Stimulated activated CD8-positive, alpha-beta memory T cell treated with anti-CD3 and anti-CD28 coated beads, Interleukin-7, amount 100 ng/mL, for 1 hour (primary cell): ENCODE measurements at places on chromosomes 7 and 10.

- DNase-seq: no peak
Observed at GRCh38 chr7:78709658-78710057, 743.8 kb downstream of the MAGI2 start.

- DNase-seq: no peak
Observed at GRCh38 chr10:61067671-61068336, 123.8 kb upstream of the RHOBTB1 start.

GRCh38 chr7:84904561-84904960 lies 282.3 kb downstream of the SEMA3D start:
- DNase-seq: no peak

GRCh38 chr10:22369434-22370072 lies 24.3 kb downstream of the SPAG6 start:
- DNase-seq: no peak

GRCh38 chr7:44631458-44632115 lies 25.2 kb downstream of the OGDH start:
- DNase-seq: no peak

GRCh38 chr10:57294698-57295097 lies 933.6 kb upstream of the ZWINT start:
- no peak for DNase-seq

DNA sequence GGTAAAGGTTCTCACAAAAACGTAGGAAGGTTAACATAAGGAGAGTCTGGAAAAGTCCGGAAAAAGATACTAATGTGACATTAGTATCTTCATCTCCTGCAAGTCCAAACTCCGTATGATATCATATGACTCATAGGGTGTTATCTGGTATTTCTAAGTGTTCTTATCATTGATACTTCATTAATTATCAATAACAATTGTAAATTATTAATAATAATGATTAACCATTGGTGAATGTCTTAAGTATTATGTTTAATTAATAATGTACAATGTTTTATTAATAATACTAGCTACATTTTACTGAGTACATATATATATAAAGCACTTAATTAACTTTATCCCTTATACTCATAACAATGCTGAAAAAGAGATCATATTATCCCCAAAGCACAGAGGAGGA lies 402.4 kb downstream of the SEMA3D start:
- DNase-seq: no peak

DNA sequence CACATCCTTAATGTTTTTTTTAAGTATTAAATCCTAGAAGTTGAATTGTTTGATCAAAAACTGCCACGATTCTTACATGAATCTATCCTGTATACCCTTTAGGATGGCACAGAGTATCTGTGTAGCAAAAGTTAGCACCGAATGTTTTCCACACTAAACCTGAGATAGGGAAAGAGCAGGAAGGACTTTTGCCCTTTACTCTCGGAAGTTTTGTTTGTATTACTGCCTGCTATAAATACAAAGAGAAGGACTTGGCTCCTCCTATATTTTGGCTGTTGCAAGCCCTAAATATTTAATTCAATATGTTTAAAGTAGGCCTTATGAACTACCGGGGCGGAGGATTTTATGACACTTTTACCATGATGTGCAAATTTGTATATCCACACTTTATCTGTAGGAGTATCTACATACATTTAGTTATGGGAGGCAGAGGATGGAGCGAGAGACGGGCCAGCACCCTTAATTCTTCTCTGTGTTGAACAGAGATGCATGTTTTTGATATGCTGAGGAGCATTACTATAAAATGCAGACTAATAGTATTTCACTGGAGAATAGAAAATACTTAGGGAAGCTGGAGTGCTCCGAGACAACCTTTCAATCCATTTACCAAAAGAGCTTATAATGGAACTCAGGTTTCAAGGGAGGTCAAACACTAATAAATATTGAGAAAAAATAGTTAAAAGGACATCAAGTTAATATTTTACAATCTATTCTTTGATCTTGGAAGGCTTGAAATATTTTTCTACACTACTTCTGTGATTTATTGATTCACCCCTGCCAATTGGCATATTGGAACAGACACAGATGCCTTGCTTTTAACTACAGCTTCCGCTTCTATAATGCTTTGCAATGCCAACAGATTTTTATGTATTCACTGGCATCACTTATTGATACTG lies 97.4 kb downstream of the CHN2 start:
- DNase-seq: no peak

- DNase-seq: no peak
Observed at GRCh38 chr7:41912426-41912825, 209.5 kb upstream of the INHBA start.

DNA sequence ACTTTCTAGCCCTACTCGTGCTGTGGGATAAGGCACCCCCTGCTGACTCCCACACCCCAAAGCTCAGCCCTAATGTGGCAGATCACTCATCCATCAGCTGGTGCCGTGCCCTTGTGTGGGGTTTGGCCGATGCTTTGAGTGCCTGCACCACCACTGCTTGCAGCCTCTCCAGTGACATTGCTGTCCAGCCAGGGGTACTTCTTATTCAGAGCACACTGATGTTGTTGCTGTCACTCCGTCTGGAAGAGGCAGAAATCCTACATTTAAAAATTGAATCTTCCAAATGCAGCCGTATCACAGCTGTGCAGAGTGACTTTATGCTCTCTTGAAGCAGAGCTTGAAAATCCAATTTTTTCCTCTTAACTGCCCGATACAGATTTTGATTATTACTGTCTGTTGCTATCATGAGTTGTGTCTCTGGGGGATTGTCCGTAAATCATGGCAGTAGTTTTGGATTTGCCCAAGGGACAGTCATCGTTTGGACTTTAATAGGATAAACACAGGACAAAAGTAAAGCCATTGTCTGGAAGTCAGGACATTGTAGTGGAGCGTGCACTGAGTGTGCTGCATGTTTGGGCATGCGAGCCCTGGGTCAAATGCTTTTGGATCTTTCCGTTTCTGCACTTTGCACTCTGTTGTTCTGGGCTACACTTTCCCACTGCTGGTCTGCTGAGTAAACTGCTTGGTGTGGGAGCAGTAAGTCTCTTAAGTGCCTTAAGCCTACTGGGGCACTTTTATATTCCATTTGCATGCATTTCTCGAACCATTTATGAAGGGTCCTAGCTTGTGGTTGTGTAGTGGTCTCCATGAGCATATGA lies 128.2 kb downstream of the DOCK1 start:
- no peak for DNase-seq
